ENCODE measurements at places on chromosomes 2 and 18. TPM values are rescaled to one million over a fixed set of nuclear protein-coding genes. Genes with fewer than 3 reads are reported as not detected.

AOX1 gene
- total RNA-seq, result 38.1 TPM

CCDC74A gene
- 12.7 TPM for total RNA-seq

REG3A gene
- not detected for total RNA-seq

CYP20A1 gene
- total RNA-seq, result 69.8 TPM

KCNS3 gene
- total RNA-seq, result 1.0 TPM

ANKRD44 gene
- total RNA-seq, result 8.3 TPM

MARCHF7 gene
- 151 TPM for total RNA-seq

PID1 gene
- total RNA-seq, result 21.1 TPM

TDRD15 gene
- total RNA-seq, result not detected

GALR1 gene
- total RNA-seq, result not detected

MBP gene
- total RNA-seq, result 3.8 TPM

TTC27 gene
- total RNA-seq, result 24.0 TPM

GPR75 gene
- total RNA-seq, result 1.3 TPM

BCL2 gene
- total RNA-seq, result 2.5 TPM

SATB2 gene
- 11.3 TPM for total RNA-seq

COL3A1 gene
- total RNA-seq, result 3,379 TPM

CCDC85A gene
- 0.66 TPM for total RNA-seq

ZNF516 gene
- 29.1 TPM for total RNA-seq

CTNNA2 gene
- total RNA-seq, result under 0.01 TPM

CLK1 gene
- 75.3 TPM for total RNA-seq

TFCP2L1 gene
- total RNA-seq, result not detected

GPBAR1 gene
- not detected for total RNA-seq

CETN1 gene
- not detected for total RNA-seq

WDSUB1 gene
- 10.3 TPM for total RNA-seq

GALNT5 gene
- 81.0 TPM for total RNA-seq

SLC5A7 gene
- not detected for total RNA-seq

INHA gene
- 0.33 TPM for total RNA-seq

SERPINB10 gene
- not detected for total RNA-seq

MBD2 gene
- total RNA-seq, result 29.1 TPM

GYPC gene
- 71.0 TPM for total RNA-seq

Data from smooth muscle cell of trachea (primary cell).